ENCODE measurements at places on chromosomes 5 and 9.

DNA sequence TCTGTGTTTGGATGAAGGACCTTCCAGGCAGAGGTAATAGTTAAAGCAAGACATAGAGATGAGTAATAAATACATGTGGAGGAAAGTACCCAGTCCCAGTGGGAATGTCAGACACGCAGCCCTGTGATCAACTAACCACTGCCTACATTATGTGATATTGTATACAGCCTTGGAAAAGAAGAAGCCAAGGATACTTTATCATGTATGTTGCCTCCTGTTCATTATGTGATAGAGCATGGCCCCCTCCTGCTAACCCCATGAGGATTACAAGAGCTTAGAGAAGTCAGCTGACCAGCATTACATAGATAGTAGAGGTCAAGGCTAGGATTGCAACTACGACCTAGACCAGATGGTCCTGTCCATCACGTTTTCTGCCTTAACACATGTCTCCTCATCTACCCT lies 497.0 kb upstream of the TNC start:
- no peak for DNase-seq

GRCh38 chr5:173075137-173075843 lies 19.1 kb downstream of the CREBRF start:
- DNase-seq, result no peak

- no peak for DNase-seq
Observed at GRCh38 chr9:134217431-134218210, 53.3 kb upstream of the RNU6ATAC start.

DNA sequence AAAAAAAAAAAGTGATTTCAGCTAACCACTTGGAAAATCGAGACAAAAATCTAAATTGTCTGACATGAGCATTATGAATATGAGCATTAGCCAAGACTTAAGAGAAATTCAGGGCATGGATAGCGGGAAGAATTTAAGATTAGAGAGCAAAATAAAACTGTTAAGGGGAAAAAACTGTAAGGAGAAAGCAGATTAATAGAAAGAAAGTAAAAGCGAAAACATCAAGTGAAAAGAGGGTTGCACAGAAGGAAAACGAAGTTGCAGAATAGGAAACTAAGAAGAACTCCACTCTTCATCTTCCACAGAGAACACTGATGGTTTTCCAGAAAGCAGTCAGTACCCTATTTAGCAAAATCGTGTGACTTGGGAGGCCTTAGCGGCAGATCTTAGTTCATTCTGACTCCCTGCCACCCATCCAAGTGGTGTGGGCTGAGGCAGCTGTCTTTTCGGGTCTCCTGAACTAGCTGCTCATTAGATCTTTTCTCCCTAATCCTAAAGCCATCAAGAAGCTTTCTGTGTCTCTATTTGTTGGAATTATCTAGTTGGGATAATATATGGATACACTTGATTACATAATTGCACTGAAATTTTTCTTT lies 3.7 kb downstream of the NIM1K start:
- no peak for DNase-seq

DNA sequence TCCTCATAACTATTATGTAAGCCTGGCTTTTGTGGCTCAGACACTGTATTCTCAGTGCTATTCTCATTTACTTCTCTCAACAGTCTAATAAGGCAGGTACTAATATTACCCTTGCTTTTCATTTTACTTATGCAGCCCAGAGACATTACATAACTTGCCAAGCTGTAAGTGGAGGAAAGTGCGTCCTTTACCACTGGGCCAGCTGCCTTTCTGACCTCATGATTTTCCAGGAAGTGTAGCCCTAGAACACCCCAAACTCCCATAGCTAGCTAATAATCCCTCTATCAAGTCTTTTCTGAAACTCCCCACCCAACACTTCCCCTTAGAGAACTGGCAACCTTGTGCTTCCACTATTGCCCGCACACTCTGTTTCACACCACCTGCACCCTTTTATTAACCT lies 192.9 kb upstream of the HMHB1 start:
- DNase-seq, result no peak

- DNase-seq, result no peak
Observed at GRCh38 chr9:116055536-116055935, 98.1 kb upstream of the PAPPA start.
